Panc1 (cell line): ENCODE measurements at places on chromosomes 2 and 18.

GRCh38 chr18:75106746-75107145, 102.2 kb downstream of the PTGR3 start:
- DNase-seq, result no peak

DNA sequence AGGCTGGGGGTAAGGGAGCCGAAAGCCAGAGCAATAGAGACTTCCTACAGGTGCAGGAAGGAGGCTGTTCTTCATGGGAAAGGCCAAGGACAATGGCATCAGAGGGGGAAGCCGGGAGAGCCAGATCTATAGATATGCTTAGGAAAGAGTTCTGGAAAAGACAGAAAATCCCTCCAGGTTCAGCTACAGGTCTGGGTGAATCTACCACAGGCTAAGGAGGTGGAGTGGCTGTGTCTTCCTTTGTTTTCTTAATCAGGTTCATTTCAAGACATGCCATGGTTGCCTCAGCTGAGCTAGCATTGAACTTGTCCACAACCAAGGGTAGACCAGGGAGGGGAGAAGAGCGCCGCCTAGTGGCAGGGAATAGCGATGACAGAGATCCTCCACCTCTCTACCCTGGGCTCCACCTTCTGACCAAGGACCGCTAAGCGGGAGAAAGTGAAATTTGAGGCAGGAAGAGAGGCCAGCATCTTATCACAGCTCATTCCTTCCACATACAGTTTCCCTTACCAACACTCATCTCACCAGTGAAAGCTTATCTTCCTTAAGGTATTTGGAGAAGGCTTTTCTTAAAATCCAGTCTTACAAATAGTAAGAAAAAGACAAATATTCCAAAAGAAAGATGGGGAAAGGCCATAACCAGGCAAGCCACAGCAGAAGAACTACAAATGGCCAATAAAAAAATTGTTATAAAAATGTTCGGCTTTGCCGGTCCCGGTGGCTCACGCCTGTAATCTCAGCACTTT, 74.2 kb downstream of the VIT start:
- DNase-seq, result peak; percentile 27

GRCh38 chr18:58069099-58069498, 25.1 kb downstream of the NEDD4L start:
- no peak for DNase-seq

DNA sequence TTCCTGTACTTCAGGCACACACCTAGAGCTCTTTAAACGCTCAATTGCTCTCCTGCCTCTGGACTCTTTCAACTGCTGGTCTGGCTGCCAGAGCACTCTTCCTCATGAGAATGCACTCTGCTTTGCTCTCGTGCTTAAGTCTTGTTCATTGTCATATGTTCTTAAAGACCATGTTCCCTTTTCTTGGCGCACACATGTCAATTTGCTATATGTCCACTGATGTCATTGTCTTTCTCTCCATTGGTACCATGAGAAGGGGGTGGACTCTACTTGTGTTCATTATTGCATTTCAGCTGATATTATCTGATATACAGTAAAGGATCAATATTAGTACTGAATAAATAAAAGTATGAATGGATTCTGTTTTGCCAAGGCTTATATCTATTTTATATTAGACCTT, 16.8 kb downstream of the SPHKAP start:
- DNase-seq, result no peak

- no peak for DNase-seq
Observed at GRCh38 chr2:130251535-130251872, 53.3 kb upstream of the TUBA3E start.

GRCh38 chr2:191049728-191050639, 36.0 kb upstream of the STAT1 start:
- no peak for DNase-seq

DNA sequence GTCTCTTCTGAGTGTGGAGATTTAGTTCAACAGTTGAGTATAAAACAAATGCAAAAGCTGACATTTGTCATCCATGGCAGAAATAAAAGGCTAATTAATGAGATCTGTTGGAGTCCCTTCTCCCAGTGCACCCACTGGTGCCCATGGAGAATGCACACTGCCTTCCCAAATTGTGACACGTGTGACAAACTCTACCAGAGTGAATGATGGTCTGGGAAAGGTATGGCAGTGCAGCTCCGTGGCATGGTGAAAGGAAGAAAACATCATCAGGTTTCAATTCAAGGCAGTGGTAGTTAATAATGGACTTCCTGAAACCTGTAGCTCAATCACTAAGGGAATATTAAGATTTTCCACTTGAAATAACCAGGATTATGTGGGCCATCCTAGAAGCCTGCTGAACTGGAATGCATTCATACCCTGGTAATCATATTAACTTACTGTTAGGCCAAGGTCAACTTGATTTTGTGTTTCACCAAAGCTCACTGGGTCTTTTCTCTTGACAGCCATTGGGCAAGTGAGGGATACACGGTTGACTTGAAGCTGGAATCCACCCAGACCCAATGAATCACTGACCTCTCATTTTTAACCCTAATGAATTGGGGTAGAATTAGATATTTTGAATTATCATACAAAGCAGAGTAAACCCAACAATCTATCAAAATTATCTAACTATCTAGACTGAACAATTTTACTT, 167.6 kb downstream of the AFF3 start:
- DNase-seq, result no peak

DNA sequence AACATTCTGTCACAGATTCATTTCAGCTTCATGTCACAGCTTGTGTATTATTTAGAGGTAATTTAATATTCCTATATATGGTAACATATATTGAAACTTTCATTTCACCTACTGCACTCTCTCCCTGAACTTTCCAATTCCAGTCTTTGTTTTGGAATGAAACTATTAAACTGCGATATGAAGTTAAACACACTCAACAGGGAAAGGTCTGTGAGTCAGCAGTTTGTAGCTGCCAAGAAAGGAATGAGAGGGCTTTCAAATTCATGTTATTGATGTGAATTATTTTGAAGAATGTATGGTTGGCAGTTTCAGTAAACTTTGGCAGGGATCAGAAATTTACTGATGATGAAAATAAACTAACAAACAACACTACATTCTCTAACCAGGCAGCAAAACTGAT, 148.3 kb downstream of the HNMT start:
- no peak for DNase-seq

DNA sequence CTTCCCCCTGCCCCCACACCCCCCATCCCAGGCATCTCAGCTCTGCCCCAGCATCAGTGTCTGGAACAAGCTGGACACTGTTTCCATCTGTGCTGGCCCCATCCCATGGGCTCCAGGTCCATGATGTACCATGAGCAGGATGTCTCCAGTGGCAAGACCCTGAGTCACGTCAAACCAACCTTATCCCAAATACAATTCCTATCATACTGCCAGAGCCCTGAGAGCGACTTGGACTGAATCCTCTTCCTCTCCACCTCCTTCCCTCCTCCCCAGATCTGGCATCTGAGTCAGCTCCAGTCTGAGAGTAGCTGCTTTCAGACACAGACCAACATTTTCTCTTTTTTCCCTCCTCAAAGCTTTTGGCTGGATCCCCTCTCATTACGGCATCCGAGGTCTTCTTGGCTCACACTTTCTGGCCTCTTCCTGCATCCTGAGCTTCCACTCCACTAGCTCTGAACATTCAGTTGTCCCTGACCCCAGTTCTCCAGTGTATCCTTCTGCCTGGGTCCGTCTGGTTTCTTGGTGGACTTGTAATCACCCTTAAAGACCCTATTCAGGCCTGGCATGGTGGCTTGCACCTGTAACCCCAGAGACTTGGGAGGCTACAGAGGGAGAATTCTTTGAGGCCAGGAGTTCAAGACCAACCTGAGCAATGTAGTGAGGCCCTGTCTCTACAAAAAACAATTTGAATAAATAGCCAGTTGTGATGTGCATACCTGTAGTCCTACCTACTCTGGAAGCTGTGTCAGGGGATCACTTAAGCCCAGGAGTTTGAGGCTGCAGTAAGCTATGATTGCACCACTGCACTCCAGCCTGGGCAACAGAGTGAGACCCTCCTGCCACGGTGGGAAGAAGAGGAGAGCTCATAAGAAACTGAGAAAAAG, 68.3 kb downstream of the ACKR3 start:
- no peak for DNase-seq

DNA sequence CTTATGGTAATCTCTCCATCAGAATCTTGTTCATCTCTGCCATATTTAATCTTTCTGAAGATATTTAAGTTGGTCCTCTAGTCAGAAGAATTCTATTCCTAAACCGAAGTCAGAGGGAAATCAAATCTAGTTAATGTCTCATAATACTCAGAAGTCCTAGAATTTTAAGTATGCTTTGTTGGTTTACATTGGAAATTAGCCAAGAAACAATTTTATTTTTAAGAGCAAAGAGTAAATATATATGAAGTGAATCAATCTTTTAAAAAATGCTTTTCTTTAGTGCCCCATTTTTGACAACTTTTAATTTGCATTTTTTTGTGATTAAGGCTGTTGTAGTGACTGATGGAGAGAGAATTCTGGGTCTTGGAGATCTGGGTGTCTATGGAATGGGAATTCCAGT, 38.1 kb downstream of the ME2 start:
- no peak for DNase-seq
